ENCODE measurements at places on chromosomes 11 and 22. TPM values are rescaled to one million over a fixed set of nuclear protein-coding genes. Genes with fewer than 3 reads are reported as not detected.
A peak's percentile ranks its signal among the peaks of the same experiment; 100 is the strongest.

Gene OR51V1
- total RNA-seq = not detected

Gene UNC93B1
- 34.4 TPM for total RNA-seq

GRCh38 chr11:72856551-72857345, 42.5 kb downstream of the ATG16L2 start:
- no peaks in the 10 kb centered on the region for H3K27me3 ChIP-seq
- H3K4me3 ChIP-seq = no peak overlapping the region
- no peaks in the 10 kb centered on the region for H3K36me3 ChIP-seq
- no peak for DNase-seq
- H3K4me1 ChIP-seq = peaks cover 8% of the 10 kb centered on the region

Gene PITPNM1
- total RNA-seq = 46.2 TPM

Gene MUC5AC
- not detected for total RNA-seq

Gene FGF19
- total RNA-seq = not detected

DNA sequence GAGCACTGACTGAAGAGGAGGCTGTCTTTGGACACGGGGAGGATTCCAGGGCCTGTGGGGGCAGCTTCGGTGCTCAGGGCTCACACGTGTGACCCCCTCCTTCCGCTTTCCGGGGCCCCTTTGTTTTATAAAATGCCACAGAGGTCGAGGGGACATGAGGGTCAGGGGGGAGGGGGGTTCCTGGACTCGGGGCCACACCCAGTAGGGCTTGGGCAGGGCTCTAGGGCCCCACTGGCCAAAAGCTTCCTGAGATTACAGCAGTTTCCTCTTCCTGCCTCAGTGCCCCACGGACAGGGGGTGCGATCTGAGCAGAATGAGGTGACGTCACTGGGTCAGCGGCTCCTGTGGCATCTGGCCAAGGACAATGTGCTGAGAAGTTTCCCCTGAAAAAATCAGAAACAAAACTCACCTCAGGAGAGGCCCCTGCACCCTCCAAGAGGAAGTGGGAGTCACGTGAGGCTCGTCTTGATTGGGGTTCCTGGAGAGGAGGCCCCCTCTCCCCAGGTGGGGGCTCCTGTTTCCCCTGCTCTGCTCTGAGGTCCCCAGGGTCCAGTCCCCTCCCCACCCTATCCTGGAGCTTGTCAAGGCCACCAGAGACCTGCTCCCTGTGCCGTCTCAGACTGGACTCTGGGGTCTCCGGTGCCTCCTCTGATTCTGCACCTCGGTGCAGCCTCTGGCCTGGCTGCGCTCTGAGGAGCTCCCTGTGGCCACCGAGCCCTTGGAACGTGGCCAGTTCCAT, 6.4 kb upstream of the IFITM3 start:
- no peaks in the 10 kb centered on the region for H3K36me3 ChIP-seq
- DNase-seq = peak; percentile 83
- H3K27me3 ChIP-seq = no peaks in the 10 kb centered on the region
- no peak overlapping the region for H3K4me3 ChIP-seq
- peak overlapping the region; percentile 86 for H3K27ac ChIP-seq

GRCh38 chr11:104199053-104199452, 35.1 kb upstream of the PDGFD start:
- DNase-seq = no peak
- no peak overlapping the region for H3K4me3 ChIP-seq
- no peaks in the 10 kb centered on the region for H3K36me3 ChIP-seq
- H3K27me3 ChIP-seq = no peaks in the 10 kb centered on the region
- H3K27ac ChIP-seq = no peak overlapping the region
- no peaks in the 10 kb centered on the region for H3K4me1 ChIP-seq

- no peaks in the 10 kb centered on the region for H3K4me1 ChIP-seq
- no peak overlapping the region for H3K27ac ChIP-seq
- no peaks in the 10 kb centered on the region for H3K27me3 ChIP-seq
Observed at GRCh38 chr11:86990031-86990430, 34.8 kb upstream of the FZD4 start.

GRCh38 chr11:125923633-125924032, 19.3 kb downstream of the DDX25 start:
- no peaks in the 10 kb centered on the region for H3K4me1 ChIP-seq
- no peak for DNase-seq
- no peak overlapping the region for H3K4me3 ChIP-seq
- H3K36me3 ChIP-seq = no peaks in the 10 kb centered on the region
- no peak overlapping the region for H3K27ac ChIP-seq
- H3K27me3 ChIP-seq = no peaks in the 10 kb centered on the region

Gene MS4A12
- total RNA-seq = not detected

Gene HORMAD2
- total RNA-seq = not detected

DNA sequence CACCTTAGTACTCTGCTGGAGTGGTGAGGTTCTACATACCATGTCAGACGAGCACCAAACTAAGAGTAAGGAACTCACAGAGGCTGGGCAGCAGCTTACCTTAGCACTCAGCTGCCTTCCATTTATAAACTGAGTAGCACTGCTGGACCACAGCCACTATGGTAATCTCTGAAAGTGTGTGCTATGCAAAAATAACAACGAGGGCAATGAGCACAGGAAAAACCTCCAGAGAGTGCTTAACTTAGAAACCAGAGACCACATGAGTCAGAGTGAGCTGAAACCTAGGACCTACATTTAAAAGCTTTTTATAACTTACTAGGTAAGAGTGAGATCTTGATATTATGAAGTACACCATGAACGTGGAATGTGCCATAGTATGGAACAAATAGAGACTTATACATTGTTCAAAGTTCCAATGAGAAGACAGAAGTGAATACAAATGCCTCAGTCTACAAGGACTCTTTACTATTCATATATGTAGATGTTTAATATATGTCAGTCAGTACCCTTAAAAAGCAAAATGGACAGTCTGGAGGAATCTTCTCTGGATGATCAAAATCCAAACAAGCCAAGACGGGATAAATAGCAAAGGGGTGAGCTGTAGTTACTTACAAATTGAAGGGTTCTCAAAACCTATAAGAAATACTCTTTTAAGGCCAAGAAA, 17.2 kb upstream of the CD59 start:
- H3K4me1 ChIP-seq = peaks cover 11% of the 10 kb centered on the region
- no peaks in the 10 kb centered on the region for H3K27me3 ChIP-seq
- peak; percentile 62 for DNase-seq
- H3K27ac ChIP-seq = peak overlapping the region; percentile 56
- H3K4me3 ChIP-seq = no peak overlapping the region
- peaks cover 21% of the 10 kb centered on the region for H3K36me3 ChIP-seq

Gene PSMD13
- 111 TPM for total RNA-seq

DNA sequence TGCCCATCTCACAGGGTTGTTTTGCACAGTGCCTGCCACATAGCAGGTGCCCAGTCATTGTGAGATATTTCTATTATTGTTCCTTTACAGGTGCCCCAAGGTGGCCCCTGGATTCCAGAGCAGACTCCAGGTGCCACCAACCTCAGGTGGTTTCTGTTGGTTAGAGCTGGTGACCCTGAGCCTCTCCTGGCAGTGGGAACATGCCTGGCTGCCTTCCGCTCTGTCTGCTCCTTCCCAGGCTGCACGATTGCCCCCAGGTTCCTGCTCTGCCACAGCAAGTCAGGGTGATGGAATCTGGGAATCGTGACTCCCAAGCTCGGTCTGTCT, 12.6 kb upstream of the OMP start:
- no peak overlapping the region for H3K4me3 ChIP-seq
- no peaks in the 10 kb centered on the region for H3K27me3 ChIP-seq
- H3K27ac ChIP-seq = no peak overlapping the region
- DNase-seq = no peak
- H3K36me3 ChIP-seq = no peaks in the 10 kb centered on the region

GRCh38 chr22:27775087-27775698, 26.4 kb downstream of the MN1 start:
- H3K27ac ChIP-seq = no peak overlapping the region
- no peak for DNase-seq
- no peaks in the 10 kb centered on the region for H3K27me3 ChIP-seq
- H3K36me3 ChIP-seq = no peaks in the 10 kb centered on the region
- no peak overlapping the region for H3K4me3 ChIP-seq
- H3K4me1 ChIP-seq = peaks cover 4% of the 10 kb centered on the region

DNA sequence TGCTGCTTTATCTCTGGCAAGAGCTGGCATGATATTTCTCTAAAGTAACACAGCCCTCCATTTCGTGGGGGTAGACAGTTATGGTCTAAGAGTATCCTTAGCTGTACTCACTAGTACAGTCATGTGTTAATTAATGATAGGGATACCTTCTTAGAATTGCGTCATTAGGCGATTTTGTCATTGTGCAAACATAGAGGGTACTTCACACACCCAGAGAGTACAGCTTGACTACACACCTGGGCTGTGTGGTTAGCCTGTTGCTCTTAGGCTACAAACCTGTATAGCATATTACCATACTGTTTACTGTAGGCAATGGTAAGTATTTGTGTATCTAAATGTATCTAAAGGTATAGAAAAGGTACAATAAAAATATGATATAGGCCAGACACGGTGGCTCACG, 17.0 kb downstream of the XRCC6 start:
- no peak overlapping the region for H3K4me3 ChIP-seq
- no peaks in the 10 kb centered on the region for H3K27me3 ChIP-seq
- no peak overlapping the region for H3K27ac ChIP-seq
- no peaks in the 10 kb centered on the region for H3K4me1 ChIP-seq
- peaks cover 66% of the 10 kb centered on the region for H3K36me3 ChIP-seq

Gene SHISAL1
- 1.5 TPM for total RNA-seq

- no peak overlapping the region for H3K4me3 ChIP-seq
- no peaks in the 10 kb centered on the region for H3K27me3 ChIP-seq
- DNase-seq = no peak
- no peak overlapping the region for H3K27ac ChIP-seq
- no peaks in the 10 kb centered on the region for H3K36me3 ChIP-seq
Observed at GRCh38 chr11:26835611-26836010, 113.8 kb upstream of the SLC5A12 start.

Gene KRTAP5-9
- not detected for total RNA-seq

DNA sequence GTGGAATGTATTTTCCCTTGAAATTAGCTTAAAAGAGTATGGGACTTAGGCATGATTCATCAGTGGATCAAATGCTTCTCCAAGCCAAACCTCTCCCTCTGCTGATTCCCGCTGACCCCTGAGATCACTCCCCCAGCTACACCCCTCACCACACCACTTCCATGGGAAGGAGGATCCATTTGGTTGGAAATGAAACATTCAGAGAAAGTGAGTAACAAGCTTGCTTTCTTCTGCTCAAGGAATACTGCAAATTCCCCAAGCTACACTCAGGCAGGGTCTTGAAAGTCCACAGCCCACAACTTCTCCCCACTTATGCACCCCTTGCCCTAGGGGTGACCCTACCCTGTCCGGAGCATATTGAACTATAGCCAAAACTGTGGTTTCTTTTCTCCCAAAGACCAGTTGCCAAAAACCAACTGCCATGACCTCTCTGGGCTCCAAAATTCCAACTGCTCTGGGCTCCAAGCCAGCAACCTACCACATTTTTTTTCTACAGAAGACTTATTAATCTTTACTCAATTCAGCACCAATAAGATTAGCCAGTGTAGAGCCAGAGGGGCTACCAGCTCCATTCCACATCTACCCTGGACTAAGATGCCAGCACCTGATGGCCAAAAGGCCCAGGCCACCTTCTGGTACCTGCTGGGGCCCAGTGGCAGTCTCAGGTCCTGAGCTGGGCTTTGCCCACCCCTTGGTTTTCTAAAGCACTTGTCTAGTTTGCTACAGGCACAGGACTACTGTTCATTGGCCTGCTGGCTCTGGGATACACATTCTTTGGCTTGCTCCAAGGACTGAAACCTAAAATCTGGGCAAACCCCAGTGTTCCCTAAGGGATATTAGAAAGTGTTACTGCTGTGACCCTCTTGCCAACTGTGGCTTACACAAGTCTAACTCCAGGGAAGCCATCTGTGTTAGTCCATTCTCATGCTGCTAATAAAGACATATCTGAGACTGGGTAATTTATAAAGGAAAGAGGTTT, 101.1 kb downstream of the MICAL3 start:
- DNase-seq = peak; percentile 75
- no peaks in the 10 kb centered on the region for H3K36me3 ChIP-seq
- peaks cover 62% of the 10 kb centered on the region for H3K4me1 ChIP-seq
- H3K27ac ChIP-seq = peak overlapping the region; percentile 83
- no peak overlapping the region for H3K4me3 ChIP-seq

DNA sequence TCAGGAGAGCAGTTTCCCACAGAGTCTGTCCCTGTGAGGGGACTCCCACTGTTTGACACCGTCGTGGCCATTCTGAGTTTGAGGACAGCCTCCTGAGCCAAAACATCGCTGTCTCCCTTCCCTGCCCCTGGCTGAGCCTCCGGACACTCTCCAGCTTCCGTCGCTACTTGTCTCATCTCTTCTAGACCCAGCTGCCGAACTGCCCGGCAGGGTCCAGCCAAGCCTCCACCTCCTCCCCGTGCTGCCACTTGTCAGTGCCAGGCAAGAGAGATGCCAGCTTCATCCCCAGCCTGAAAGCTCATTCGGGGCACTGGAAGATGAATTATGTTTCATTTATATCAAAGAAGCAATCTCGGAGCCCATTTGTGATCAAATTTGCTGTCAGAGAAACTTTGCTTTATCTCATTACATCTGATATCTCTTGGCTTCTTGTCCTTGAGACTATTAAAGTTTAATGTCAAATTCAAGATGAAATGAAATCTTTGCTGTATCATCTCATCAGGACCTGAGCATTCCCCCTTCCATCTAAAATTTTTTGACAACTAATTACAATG, 283.9 kb downstream of the BUD13 start:
- H3K4me1 ChIP-seq = no peaks in the 10 kb centered on the region
- H3K36me3 ChIP-seq = no peaks in the 10 kb centered on the region
- no peaks in the 10 kb centered on the region for H3K27me3 ChIP-seq
- no peak for DNase-seq

DNA sequence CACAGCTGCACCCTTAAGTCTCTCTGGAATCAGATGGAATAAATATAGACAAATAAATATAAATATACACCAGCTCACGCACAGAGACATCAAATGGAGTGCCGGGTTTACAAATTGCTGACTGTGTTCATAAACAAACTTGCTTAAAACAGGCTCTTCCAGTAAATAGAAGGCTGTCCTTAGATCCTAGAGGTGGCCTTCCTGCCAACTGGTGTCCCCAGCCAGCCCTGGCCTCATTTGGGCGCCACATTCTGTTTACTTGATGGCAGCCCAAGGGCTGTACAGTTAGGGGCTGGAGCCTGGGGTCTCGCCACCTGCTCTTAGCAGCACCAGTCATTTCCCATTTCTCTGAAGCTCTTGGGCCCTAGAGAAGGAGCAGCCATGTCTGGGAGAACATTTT, 20.8 kb downstream of the ARFGAP2 start:
- no peaks in the 10 kb centered on the region for H3K27me3 ChIP-seq
- no peak overlapping the region for H3K27ac ChIP-seq
- H3K36me3 ChIP-seq = no peaks in the 10 kb centered on the region
- H3K4me1 ChIP-seq = no peaks in the 10 kb centered on the region

- H3K4me3 ChIP-seq = no peak overlapping the region
- H3K27ac ChIP-seq = no peak overlapping the region
- H3K36me3 ChIP-seq = no peaks in the 10 kb centered on the region
- no peak for DNase-seq
- no peaks in the 10 kb centered on the region for H3K27me3 ChIP-seq
Observed at GRCh38 chr11:64475145-64475544, 115.9 kb upstream of the SLC22A12 start.

GRCh38 chr11:109954534-109954933, 138.7 kb upstream of the ZC3H12C start:
- no peaks in the 10 kb centered on the region for H3K27me3 ChIP-seq
- no peak for DNase-seq
- no peaks in the 10 kb centered on the region for H3K36me3 ChIP-seq
- no peak overlapping the region for H3K27ac ChIP-seq
- no peak overlapping the region for H3K4me3 ChIP-seq

All from thyroid gland (tissue), 4 donors.